SJSA1 (cell line): ENCODE measurements at places on chromosomes 1 and 21. TPM values are rescaled to one million over a fixed set of nuclear protein-coding genes. Genes with fewer than 3 reads are reported as not detected.
A peak's percentile ranks its signal among the peaks of the same experiment; 100 is the strongest.

DNA sequence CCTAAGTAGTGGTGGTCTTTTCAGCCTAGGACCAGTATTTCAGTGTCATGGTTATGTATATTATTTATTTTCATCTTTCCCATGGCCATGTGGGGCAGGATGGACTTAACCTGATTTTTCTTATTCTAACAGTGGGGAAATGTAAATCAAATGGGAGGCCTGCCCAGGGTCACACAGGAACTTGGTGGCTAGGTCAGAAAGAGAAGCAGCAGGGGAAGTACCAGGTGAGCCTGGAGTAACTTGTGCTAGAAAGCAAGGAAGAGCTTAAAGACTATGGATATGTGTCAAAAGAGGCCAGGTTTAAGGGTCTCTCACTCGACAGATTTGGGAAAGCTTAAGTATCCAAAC, 936 bp downstream of the ZFP69B start:
- peak overlapping the region; percentile 46 for H3K27ac ChIP-seq
- H3K36me3 ChIP-seq: peaks cover 10% of the 10 kb centered on the region
- no peak for DNase-seq
- peak overlapping the region; percentile 61 for H3K4me3 ChIP-seq
- H3K27me3 ChIP-seq: no peaks in the 10 kb centered on the region
- H3K4me1 ChIP-seq: peaks cover 10% of the 10 kb centered on the region

DNA sequence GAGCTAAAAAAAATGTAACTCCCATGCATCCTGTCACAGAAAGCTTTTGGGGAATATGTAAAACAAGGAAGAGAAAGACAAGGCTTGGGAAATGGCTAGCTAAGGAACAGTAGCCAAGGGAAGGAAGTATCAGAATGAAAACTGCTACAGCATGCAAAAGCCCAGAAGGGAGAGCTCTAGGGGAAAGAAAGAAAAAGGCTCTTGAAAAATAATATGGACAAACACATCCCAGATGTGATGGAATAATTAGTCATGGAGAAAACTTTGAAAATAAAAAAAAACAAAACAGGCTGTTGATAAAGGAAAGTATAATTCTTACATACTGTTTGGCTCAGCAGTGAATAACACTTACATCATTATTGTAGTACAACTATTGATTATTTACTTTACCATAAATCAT, 47.9 kb upstream of the VCAM1 start:
- no peaks in the 10 kb centered on the region for H3K27me3 ChIP-seq
- no peak overlapping the region for H3K27ac ChIP-seq
- H3K36me3 ChIP-seq: no peaks in the 10 kb centered on the region
- no peak overlapping the region for H3K4me3 ChIP-seq
- no peak for DNase-seq

DNA sequence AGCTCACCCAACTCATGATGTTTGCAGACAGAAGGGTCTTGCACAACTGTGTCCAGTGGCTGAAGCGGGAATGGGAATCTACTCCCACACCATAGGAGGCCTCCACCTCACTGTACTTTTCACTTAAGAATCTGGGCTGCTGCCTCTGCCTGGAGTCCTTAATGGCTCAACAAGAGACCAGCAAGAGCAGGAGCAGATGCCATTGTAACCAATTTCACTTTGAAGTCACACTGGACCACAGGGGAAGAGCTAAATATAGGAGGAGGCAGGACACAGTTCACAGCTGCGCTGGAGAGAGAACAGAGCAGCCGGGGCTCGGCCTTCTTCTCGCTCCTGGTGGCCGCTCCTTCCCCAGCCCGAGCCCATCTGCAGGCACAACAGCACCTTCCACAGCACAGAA, 120.4 kb downstream of the SIPA1L2 start:
- peaks cover 13% of the 10 kb centered on the region for H3K4me1 ChIP-seq
- no peak overlapping the region for H3K4me3 ChIP-seq
- peak; percentile 40 for DNase-seq
- no peaks in the 10 kb centered on the region for H3K27me3 ChIP-seq

Gene CALML6
- total RNA-seq: 0.41 TPM in 1 of 2 replicates, not detected in the other

GRCh38 chr1:170562646-170563338, 30.8 kb downstream of the GORAB start:
- peaks cover 36% of the 10 kb centered on the region for H3K4me1 ChIP-seq
- no peaks in the 10 kb centered on the region for H3K27me3 ChIP-seq
- peak overlapping the region; percentile 88 for H3K27ac ChIP-seq
- DNase-seq: peak; percentile 82
- no peaks in the 10 kb centered on the region for H3K36me3 ChIP-seq
- no peak overlapping the region for H3K4me3 ChIP-seq

- H3K36me3 ChIP-seq: no peaks in the 10 kb centered on the region
- H3K4me1 ChIP-seq: peaks cover 9% of the 10 kb centered on the region
- H3K27ac ChIP-seq: no peak overlapping the region
- H3K27me3 ChIP-seq: no peaks in the 10 kb centered on the region
These were observed 122.7 kb downstream of the RGS21 start for GRCh38 chr1:192439373-192440025.

Gene CLEC20A
- total RNA-seq: not detected in 2 replicates
